HTR-8/SVneo (cell line): ENCODE measurements at places on chromosomes 3 and 15.

DNA sequence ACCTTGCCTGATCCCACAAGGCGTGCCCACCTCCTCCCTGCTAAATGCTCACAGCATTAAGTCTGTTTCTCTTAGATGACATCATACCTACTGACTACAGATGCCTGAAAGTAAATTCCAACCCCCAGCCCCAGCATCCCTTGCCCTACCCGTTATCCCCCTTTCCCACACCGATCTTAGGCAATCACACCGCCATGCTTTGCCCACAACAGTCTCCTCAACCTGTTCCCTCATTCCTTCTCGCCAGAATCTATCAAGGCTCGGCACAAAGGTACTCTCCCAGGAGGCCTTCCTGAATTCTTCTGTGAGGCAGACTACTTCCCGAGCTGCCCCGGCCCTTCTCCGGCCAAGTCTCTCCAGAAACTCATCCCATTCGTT, 789 bp upstream of the SEC61A1 start:
- peak; percentile 27 for DNase-seq

DNA sequence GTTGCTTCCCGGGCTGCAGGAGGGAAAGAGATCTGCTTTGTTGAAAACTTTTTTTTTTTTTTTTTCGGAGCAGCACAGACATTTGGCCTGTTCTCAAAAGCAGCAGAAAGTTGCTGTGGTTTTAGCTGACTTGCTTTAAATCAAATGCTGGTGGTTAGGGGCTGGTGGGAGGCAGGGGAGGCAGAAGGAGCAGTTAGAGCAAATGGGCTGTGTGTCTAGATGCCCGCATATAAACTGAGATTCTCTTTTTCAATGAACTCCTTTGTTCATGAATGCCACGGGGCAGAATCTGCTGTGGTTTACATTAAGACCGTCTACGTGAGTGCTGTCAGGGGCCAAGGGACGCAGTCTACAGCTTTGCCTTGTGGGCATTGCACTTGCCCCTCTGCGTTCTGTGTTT, 95.9 kb downstream of the FLNB start:
- DNase-seq, result no peak

DNA sequence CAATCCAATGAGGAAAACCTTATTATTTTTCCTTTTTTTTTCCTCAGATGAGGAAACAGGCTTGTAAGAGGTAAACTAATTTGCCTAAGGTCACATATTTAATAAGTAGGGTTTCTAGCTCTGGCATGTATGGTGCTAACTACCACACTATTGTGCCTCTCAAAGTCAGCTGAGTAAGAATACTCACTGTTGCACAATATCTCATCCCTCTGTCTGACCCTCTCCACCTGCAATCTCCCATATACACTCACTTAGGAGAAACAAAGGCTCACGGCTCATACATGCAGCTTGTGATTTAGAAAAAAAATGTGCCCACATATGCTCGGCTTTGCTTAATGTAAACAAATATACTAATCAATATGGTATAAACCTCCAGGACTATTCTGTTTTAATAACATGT, 10.4 kb upstream of the ARIH1 start:
- no peak for DNase-seq

GRCh38 chr3:62287392-62287927, 85.9 kb downstream of the FEZF2 start:
- no peak for DNase-seq

GRCh38 chr3:12237076-12237475, 51.8 kb upstream of the PPARG start:
- no peak for DNase-seq

DNA sequence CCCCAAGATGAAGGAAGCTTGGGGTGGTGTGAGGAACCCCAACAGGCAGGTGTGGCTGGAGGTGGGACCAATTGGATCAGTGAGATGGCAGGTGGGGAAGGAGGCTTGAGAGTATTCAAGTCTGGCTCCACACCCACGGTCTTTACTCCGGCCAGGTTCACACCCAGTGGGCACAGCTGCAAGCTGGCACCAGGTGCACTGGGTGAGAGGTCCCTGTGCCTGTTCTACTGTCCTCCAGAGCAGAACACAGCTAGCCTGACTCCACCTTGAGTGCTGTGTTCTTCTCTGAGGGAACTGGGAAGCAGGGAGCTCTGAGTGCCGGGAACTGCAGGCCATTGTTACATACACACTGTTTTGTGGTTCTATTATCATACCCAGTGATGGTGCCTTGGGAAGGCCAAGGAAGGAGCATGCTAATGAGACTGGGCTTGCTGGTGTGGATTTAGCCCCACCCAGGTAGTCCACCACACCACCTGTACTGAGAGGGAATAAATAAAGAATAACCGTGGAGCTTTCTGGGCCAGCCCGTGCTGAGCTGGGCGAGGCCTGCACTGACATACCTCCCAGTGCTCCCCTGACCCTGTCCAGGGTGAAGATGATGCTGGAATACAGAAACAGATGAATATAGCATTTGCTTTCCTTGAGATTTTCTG, 93.4 kb downstream of the ABHD5 start:
- DNase-seq, result no peak
